ENCODE measurements at places on chromosomes 6 and 20.
A peak's percentile ranks its signal among the peaks of the same experiment; 100 is the strongest.

DNA sequence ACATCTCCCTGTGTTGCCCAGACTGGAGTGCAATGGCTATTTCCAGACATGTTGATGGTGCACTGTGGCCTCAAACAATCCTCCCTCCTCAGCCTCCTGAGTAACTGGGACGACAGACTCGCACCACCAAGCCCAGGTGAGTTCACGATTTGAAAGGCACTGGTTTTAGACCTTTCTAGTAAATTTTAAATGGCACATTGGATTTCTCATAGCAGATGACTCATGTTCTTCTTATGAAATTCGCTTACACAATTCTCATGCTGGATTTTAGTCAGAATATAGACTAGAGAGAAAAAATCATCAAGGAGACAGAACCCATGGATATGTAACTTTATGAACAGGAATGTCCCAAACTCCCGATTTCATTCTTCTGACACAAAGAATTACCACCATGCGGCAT lies 18.1 kb upstream of the PXDC1 start:
- DNase-seq = no peak

GRCh38 chr20:13028673-13029072 lies 19.9 kb downstream of the SPTLC3 start:
- DNase-seq = no peak

- no peak for DNase-seq
Measured at GRCh38 chr6:18601516-18602020, 214.4 kb downstream of the RNF144B start.

DNA sequence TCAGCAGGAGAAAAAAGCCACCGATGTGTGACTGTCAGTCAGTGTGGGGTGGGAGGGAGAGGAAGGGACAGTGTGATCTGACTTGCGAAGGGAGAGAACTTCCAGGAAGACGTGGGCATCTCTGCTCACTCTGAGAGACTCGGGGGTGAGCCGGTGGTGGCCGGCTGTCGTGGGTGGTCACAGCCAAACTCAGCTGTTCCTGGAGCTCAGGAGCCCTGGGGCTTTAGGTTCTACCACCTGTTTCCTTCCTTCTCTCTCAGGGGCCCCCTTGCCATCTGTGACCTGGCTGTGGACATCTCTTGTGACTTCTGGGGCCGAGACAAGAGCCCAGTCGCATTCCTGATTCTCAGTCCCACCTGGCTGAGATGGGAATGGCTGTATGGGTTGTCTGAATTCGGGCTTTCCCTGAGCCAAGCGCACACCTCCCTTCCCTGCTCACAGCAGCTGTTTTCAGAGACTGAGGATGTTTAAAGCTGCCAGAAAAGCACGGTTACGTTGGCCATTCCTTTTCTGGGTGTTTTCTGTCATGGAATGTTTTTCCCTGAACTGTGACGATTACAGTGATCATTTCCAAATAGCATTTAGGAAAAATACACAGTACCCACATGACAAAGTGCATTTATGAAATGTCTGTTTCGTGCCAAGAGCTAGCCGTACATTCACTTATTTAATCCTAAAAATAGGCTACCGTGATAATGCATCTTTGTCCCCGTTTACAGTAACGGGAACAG lies 36.5 kb downstream of the SYNJ2 start:
- no peak for DNase-seq

- DNase-seq = no peak
Measured at GRCh38 chr6:12291839-12292604, 1.9 kb downstream of the EDN1 start.

DNA sequence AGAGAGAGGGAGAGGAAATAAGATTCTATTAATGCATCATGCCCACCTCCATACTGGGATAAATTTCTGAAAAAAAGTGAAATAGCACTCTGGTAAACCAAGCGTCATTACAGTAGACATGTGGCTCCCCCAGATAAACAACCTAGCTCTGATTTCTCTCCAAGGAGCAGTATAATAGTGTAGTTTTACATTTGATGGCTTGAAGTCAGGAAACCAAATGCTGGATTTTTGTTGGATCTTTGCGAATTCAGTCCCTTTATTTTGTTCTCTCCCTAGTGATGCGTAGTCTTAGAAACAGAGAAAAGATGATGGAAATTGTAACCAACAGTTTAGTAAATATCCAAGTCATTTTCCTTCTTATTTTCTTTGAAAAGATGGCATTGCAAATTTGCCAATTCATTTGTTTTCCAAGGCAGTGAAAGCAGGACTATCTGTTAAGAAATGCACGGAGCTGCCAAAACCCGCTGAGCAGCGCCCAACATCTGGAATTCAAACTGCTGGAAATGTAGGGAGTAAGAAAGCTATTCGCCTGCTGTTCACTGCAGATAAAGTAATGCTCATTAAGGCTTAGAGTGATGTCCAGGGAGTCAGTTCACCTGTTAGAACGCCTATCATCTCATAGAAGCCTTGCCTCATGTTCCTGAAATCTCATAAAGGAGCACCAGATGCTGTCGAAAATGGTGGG lies 85.7 kb upstream of the DOK5 start:
- DNase-seq = no peak

- DNase-seq = peak; percentile 63
Measured at GRCh38 chr6:13012977-13013680, 296.6 kb downstream of the PHACTR1 start.

DNA sequence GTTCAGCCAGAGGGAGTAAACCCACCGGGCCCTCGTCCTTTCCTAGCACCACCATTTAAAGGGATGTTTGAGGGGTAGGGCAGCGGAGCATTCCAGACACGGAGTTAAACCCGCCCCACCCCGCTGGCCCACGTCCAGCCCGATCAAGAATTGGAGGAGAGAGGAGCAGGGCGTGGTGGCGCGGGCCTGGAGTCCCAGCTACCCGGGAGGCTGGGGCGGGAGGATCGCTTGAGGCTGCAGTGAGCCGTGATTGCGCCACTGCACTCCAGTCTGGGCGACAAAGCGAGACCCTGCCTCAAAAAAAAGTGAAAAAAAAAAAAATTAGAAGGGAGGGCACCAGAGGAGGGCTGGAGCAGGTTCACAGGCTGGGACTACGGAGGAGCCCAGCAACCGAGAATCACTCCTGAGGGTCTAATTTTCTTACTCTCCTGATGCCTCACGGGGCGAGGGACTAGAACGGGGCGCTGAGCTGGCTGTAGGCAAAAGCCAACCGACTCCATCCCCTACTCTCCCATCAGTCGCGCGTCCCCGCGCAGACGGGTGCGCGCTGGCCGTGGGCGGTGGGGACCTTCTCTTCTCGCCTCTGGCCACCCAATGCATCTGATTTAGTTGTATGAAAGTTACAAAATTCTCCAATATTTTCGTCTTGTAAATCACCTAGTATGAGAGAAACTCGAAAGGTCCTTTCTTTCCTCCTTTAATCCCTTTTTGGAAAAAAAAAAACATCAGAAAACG lies 6.1 kb upstream of the HSPA1B start:
- peak; percentile 58 for DNase-seq

DNA sequence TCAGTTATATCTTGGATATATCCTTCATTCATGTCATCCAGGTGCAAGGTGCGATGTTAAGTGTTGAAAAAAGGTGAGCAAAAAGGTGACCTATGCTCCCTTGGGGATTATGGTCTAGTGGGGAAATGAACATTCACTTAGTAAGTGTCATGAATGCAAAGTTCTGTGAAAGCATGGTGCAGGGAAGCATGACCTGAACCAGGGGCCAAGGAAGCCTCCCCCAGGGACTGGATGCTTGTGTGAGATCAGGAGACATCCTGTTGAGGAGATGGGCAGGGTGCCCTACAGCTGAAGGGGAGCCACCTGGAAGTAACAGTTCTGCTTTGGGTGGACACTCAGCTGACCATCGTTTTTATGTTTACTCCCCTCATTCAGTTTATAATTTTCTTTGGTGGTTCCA lies 179.5 kb downstream of the SYNDIG1 start:
- no peak for DNase-seq

- no peak for DNase-seq
Measured at GRCh38 chr6:127243501-127243900, 23.2 kb upstream of the RNF146 start.

DNA sequence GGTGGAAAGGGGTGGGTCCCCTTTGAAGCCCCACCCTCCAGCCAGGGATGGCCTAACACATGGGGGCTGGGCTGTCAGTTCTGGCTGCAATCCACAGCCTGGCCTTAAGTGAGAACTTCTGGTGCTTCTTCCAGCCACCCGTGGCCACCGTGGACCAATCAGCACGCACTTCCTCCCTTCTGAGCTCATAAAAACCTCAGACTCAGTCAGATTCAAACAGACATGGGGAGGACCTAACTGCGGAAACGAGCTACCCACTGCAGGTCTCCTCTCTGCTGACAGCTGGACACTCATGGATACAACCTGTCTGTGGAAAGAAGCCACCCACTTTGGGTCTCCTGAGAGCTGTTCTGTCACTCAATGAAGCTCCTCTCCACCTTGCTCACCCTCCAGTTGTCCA lies 20.4 kb upstream of the ZNF391 start:
- no peak for DNase-seq

GRCh38 chr6:112086744-112087135 lies 542 bp downstream of the TUBE1 start:
- no peak for DNase-seq

DNA sequence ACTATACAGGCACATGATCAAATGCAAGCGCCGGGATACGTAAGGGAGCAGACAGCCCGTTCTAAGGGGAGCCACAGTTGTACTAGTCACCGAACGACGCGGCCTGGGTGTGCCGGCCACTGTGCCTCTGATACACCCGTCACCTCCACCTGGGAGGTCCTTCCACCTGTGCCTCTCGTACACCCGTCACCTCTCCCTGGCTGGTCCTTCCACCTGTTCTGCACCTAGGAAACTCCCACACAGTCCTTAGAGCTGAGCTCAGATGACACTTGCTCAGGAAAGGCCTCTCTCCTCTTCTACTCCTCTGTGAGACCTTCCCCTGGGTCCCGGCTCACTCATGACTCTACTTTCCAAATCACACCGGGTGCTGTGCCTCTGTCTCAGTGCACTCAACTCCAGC lies 245.0 kb downstream of the TTLL2 start:
- DNase-seq = no peak

DNA sequence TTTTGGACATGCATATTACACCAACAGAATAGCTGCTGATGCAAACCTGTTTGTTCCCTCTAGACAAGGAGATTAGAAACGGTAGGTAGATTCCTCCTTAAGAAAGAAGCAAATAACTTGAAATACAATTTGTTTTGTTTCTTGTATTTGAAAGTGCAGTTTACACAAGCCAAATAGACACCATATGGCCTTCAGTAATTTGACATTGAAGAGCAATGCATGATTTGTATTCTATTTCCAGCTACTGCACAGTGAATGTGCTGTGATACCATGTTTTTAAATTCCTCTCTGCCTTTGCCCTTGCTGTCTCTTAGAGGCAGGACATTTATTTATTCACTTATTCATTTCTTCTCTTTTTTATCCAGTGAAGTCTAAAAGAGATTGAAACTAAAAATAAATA lies 31.9 kb upstream of the ANKEF1 start:
- DNase-seq = no peak

GRCh38 chr6:144547409-144547808 lies 262.3 kb downstream of the UTRN start:
- DNase-seq = no peak

- peak; percentile 67 for DNase-seq
Measured at GRCh38 chr20:21235484-21236445, 67.4 kb upstream of the XRN2 start.

GRCh38 chr6:156731396-156731795 lies 45.8 kb upstream of the ARID1B start:
- DNase-seq = no peak

GRCh38 chr6:169997930-169998218 lies 246.5 kb downstream of the ERMARD start:
- DNase-seq = no peak

GRCh38 chr20:57696401-57696961 lies 13.3 kb downstream of the PMEPA1 start:
- DNase-seq = no peak

GRCh38 chr6:3740551-3741476 lies 10.7 kb downstream of the PXDC1 start:
- no peak for DNase-seq

- no peak for DNase-seq
Measured at GRCh38 chr20:32201977-32202363, 5.6 kb downstream of the PLAGL2 start.

- DNase-seq = no peak
Measured at GRCh38 chr6:19159089-19159488, 678.1 kb upstream of the ID4 start.

DNA sequence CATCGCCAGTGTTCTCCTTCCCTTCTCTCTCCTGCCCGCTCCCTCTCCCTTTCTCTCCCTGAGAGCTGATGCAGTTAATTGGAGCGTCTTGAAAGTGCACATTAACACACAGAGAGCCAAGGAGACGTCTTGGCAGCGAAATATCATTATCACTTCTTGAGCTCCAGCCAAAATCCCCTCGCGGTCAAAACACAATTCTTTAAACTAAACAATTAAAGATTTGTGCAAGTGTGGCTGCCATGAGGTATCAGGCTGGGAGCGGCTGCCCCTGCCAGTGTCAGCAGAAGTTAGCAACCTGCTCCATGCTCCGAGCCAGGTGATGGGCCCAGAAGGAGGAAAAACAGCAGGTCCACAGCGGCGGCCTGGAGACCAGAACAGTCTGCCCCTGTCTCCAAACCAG lies 100.9 kb upstream of the FOXP4 start:
- no peak for DNase-seq

- no peak for DNase-seq
Measured at GRCh38 chr6:156425359-156426020, 351.7 kb upstream of the ARID1B start.

GRCh38 chr6:36913082-36913481 lies 27.3 kb downstream of the C6orf89 start:
- DNase-seq = no peak
